ENCODE measurements at places on chromosomes 1 and 21.
A peak's percentile ranks its signal among the peaks of the same experiment; 100 is the strongest.

DNA sequence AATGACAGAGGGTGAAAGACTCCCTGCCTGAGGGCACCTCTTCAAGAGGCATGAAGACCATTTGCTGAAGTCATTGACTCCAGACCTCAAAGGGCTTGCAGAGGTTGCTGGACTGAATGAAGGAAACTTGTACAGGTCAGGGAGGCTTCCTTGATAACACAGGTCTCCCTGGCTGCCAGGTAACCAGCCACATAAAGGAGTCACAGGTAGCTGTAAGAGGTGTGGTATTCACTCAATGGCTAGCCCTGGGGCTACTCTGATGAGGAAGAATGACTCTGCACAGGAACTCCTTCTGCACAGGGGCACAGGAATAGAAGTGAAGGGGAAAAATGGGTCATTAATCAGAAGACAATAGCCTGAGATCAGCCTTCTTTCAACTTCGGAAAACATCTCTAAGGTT lies 187.5 kb downstream of the LMX1A start:
- DNase-seq, result no peak

- DNase-seq, result no peak
Observed at GRCh38 chr1:3465091-3465934, 10.8 kb downstream of the ARHGEF16 start.

GRCh38 chr1:89453123-89453972 lies 71.3 kb upstream of the LRRC8B start:
- no peak for DNase-seq

DNA sequence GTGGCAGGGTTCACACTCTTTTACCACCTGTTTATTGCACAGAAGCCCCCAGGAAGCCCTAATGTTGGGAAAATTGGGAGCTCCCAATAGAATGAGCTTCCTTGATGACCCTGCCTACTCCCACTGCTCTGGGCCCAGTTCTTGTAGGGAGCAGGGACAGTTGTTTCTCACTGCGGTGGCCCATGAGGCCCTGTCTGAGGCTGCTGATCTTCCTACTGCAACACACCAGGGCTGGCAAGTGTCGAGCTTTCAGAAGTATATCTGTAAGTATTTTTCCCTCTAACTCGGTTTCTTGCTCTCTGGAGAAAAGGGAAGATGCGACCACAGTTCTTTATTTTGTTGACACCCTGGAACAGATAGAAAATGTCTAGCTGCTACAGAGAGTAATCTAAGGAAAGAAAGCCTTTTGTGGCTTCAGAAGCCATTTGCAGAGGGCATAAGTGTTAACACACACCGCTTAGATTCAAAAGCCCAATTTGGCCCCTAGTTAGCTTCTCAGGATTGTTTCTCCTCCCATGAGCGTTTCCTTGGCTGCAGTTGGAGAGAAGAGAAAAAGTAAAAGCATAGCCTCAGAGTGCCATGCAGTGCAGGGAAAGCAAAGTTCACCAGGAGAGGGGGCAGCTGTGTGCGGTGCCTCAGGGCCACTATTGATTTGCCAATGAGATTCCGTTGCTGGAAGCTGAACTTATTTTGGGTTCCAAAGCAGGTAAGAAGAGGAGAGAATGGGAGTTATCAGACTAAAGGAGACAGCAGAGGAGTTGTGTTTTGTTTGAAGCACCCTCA lies 102.6 kb downstream of the SELENOF start:
- DNase-seq, result no peak

DNA sequence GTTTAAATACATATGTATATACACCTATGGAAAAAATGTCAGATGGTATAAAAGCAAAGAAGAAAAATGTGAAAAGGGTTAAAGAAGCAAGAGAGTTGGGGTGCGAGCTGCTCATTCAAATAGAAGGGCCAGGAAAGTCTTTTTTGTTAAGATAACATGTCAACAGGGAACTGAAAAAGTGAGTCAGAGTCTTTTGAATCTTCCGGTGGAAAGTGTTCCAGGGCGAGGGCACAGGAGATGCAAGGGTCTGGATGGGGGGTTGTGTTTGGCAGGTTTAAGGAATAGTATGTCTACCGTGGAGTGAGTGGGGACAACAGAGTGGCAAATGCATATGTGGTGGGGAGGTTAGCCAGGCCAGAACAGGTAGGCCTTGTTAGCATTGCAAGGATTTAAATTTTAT lies 22.2 kb upstream of the GNG12 start:
- no peak for DNase-seq

DNA sequence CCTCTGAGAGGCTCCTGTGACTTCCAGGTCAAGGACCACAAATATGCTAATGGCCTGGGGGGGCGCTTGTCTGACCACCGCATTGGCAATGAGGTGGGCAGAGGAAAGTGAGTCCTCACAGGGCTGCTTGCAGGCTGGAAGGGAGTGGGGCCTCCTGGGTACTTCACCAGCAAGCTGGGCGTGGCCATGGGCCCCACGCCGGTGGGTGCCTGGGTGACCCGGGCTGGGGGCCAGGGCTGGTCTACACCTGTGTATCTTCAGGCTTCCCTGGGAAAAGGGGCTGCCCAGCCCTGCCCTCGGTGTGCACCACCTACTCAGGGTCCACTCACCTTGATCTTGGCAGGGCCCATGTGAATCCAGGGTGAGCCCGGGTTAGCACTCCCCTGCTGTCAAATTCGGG lies 167.4 kb downstream of the PRDM16 start:
- DNase-seq, result no peak

DNA sequence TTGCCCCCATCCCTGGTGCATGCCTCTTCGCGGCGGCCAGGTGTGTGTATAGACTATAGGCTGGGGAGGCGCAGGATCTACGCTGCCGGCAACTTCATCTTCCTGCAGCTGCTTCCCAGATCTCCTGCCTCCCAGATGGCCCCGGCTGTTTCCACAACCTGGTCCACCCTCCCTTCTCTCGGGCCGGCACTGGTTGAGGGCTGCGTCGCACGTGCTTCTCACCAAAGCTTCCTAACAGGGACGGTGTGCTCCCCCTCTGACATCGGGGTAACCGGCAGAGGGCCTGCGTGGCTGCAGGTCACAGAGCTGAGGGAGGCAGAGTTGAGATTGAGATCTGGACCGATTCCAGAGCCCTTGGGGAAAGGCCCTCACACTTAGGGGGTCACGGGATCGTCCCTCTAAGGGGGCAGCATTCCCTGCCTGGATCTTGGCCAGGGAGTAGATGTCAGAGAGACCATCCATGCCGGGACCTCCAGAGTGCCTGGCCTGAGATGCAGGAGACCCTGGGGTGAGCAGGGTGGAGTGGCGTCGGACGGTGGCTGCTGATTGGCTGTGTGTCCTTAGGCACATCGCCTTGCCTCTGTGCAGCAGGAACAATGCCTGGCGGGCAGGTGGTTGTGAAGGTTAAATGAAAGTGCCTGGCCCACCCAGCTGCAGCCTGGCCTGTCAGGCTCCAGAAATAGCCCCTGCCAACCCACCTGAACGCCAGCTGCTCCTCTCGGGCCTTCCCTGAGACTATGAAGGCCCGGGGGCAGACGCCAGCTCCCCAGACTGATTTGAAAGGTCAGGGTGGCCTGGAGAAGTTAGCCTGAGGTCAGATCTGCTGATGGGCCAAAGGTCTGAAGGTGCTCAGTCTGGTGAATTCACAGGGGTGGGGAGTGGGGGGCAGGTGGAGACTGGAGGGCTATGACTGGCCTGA lies 6.1 kb upstream of the MASP2 start:
- DNase-seq, result no peak

- DNase-seq, result no peak
Observed at GRCh38 chr1:97451046-97451826, 469.6 kb downstream of the DPYD start.

- DNase-seq, result no peak
Observed at GRCh38 chr21:14771593-14771992, 225.5 kb upstream of the SAMSN1 start.

GRCh38 chr1:218558271-218558810 lies 213.2 kb downstream of the TGFB2 start:
- DNase-seq, result no peak

DNA sequence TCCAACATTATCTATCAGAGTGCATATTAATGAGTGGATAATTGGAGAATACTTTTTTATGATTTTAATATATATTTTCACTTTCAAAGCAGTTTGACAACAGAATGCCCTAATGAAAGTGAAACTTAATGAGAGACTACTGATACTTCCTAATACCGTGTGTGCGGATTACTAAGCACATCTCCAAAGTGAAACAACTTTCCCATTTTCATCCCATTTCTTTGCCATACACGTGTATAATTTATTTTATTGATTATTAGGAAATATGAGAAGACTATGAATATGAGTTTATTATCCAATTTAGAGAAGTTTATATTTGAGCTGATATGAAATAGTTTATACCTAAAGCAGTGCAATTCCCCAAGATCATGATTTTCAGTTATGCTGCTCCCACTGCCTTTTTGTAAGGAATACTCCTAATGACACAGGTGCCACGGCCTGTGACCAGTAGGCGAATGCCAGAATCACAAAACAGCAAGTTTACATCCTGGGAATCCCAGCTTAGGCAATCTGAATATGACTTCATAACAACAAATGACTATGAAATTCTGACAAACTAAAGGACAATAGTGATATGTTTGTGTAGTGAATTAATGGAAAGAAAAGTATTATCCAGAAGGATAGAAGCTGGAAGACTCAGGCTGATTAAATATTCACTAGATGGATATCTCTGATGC lies 202.9 kb downstream of the NCAM2 start:
- no peak for DNase-seq

DNA sequence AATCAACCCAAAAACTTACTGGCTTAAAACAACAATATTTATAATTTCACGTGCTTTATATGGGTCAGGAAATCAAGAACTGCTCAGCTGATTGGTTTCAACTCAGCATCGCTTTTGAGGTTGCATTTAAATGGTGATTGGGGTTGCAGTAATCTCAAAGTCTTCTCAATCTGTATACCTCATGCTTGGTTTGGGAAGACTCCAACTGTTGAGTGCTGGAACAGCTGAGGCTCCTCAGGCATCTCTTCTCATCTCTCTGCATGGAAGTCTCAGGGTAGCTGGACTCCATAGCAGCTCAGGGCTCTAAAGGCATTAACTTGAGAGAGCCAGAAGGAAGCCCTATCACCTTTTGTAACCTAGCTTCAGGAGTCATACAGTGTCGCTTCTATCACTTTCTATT lies 35.1 kb downstream of the AK5 start:
- no peak for DNase-seq

DNA sequence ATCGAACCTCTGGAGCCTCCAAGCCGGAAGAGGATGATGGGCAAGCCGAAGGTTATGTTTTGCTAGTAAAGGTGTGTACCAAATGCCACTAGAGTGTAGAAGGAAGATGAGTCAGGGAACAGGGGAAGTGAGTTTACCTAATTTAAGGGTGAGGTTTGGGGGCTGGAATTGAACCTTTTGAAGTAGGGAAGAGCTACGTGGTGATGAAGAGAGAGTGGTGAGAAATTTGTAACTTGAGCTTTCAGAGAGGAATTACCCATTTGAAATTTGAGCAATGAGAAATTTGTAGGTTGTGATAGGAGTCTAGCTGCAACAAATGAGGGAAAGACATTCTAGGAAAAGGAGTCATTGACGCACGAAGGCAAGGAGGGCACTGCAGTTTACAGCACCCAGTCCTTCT lies 70.0 kb upstream of the TENT5C start:
- DNase-seq, result no peak

DNA sequence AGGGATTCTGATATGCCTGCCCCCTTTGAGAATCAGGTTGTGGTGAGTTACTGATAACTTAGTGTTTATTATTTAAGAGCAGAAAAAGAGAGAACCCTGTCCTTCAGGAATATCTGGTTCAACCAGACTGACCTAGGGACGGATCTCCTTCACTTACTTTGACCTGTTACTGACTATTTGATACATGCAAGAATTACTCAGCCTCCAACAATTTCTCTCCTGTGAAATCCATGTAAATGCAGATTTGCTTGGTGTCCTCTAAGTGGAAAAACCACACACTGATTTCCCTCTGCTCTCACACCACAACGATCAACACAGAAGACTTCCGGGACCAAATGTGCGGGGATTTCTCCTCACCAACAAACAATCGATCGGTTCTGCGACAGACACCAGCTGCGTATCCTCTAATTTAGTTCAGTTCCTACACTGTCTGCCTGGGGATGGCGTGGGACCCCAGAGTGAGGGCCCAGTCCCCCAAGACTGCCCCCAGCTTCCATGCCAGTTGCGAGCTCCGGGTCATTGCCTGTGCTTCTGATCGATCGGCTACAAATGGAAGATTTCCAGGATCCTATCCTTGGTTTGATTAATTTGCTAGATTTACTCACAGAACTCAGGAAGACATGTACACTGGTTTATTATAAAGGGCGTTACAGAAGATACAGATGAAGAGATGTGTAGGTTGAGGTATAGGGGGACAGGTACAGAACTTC lies 51.7 kb downstream of the BACE2 start:
- no peak for DNase-seq

DNA sequence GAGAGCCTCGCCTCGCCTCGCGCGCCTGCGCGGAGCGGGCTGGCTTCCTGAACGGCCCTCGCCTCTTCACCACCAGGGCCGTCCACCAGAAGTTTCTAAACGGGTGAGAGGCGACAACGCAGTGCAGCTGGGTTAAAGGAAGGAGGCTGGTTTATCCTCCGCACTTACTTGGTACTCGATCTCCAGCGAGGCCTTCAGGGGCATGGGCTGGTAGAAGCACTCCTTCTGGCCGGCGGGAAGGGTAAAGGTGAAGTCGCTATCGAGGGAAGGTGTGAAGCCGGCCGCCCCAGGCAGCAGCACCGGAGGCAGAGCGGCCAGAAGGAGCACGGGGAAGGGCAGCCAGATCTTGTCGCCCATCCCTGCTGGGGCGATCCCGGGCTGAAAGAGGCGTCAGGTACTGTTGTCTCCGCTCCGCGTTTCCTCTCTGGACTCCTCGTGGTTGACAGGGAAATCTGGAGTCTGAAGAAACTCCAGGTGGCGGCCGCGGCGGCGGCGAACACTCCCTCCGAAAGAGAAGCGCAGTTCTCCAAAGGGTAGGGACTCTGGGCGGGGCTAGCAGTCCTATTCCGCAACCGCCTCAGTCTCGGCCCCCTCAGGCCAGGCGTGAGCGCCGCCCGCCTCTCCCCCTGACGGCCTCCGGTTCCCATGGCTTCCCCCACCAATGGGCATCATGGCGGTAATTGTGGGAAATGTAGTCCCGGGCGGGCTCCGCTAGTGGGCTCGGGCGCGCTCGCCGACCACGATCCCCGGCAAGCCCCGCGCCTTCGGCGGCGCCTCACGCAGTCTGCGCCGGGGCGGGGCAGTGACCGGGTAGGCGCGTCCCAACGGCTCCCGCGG lies at the start of gene TMED5:
Gene TMED5 (minus strand): TSS at position 528 of the 837 bp plus-strand sequence. CDS start 171 bp downstream, at position 357.
- peak; percentile 78 for DNase-seq

DNA sequence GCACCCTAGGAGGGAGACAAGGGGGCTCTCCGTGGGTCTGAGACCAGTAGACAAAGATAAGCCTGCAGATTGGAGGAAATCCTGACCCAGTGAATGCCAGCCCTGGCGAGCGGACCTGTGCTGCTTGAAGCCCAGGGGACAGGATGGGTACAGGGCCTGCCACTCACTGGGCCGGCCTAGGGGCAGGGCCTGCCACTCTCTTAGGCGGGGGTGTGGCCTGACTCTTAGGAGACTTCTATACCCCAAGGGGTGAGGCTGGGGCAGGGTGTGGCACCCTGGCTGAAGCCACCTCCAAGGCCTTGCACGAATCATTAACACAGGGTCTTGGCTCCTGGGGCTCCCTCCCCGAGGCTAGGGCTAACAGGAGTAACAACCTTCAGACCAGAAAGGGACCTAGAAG lies 30.7 kb downstream of the TRIM62 start:
- no peak for DNase-seq
